ENCODE measurements at places on chromosomes 2 and 18. TPM values are rescaled to one million over a fixed set of nuclear protein-coding genes. Genes with fewer than 3 reads are reported as not detected.

- no peak for DNase-seq
These were observed 129.2 kb upstream of the MEIS1 start for GRCh38 chr2:66305718-66306117.

- no peak for DNase-seq
These were observed 175.5 kb downstream of the CAMKMT start for GRCh38 chr2:44537264-44537663.

- DNase-seq, result peak; percentile 7
These were observed 47.1 kb downstream of the NEDD4L start for GRCh38 chr18:58091099-58091611.

DNA sequence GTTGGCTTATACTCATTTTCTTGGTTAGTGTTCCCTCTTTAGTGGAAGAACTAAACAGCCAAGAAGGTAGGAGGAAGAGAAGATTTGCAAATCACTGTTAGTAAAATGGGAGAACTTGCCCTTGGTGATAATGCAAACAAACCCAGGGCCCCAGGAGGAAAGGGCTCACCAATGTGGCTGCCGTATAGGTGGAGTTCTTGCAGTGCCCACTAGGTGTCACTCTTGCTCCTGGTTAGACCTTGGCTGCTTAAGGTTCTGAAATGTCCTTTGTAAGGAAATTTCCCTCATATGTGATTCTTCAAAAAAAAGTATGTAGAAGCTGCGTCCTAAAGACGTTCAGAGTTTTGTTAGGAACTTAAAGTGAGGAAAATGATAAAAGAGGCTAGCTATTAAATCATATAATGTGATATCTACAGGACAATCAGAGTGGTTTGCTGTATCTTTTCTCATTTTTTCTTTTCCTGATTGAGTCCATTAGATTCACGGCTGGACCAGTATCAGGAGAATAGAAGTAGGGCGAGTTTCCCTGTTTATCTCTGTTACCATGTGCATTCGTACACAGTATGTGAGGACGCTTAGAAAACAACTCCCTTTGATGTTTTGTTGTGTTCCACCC, 48.6 kb downstream of the RPIA start:
- DNase-seq, result peak; percentile 92

GRCh38 chr2:75654012-75654411, 7.4 kb downstream of the MRPL19 start:
- no peak for DNase-seq

DNA sequence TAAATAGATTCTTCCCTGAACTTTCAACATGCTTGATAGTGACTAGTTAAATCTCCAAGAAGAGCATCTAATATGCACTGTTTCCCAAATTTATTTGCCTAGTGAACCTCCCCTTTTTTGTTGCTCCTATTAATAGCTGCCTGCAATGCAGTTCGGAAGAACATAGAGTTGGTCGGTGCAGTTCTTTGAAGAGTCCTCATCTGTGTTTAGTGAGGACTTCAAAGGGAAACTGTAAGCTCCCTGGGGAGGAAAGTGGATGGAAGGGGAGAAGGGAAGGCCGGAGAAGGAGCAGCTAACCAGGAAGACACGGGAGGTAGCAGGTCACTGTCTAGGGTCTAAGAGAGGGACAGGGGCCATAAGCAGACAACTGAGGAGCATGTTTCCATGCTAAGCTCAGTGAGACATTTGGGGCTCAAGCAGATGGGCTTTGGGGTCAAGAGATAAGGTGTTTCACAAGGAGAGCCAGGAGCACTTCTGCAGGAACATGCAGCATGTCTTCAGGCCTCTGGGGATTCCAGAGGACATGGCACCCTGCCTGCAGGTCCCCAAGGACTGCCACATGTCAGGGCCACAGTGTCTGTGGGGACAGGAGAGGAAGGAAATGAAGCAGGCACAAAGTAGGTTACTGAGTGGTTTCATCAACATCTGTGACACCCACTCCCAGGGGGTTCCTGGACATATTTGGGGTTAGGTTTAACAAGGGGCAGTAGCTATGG, 48.7 kb upstream of the ANXA4 start:
- DNase-seq, result no peak

GRCh38 chr2:27128668-27129571, 5.3 kb downstream of the ABHD1 start:
- no peak for DNase-seq

DNA sequence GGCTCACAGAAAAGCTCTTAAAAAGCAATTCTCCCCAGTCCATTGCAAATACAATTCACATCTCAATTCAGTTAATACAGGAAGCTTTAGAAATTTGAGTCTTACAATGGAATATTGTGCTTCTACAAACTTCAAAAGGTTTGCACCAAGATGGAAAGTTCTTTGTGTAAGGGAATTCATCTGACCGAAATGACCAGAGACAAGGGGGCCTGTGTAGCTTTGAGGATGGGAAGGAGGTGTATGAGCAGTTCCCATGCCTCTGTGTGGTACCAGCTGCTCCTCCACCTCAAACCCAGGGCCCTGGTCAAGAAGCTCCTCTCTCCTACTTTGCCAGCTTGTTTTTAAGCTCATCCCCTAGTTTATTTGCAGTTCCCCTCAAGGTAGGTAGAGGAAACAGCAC, 312.8 kb upstream of the PKDCC start:
- DNase-seq, result no peak

The CAVIN2 gene
- 571 TPM for total RNA-seq

The OTX1 gene
- 0.34 TPM for total RNA-seq

The ANKRD29 gene
- 4.2 TPM for total RNA-seq
